ENCODE measurements at places on chromosomes 2 and 18. TPM values are rescaled to one million over a fixed set of nuclear protein-coding genes. Genes with fewer than 3 reads are reported as not detected.

The NTSR2 gene
- not detected for total RNA-seq

The LDLRAD4 gene
- 0.65 TPM for total RNA-seq

The ASXL3 gene
- 2.7 TPM for total RNA-seq

The TMEM247 gene
- total RNA-seq, result not detected

The NEB gene
- 0.53 TPM for total RNA-seq

The BMP10 gene
- total RNA-seq, result not detected

The SERPINB7 gene
- total RNA-seq, result not detected

The HRH4 gene
- not detected for total RNA-seq

The ABHD1 gene
- 0.65 TPM for total RNA-seq

The SLC9A4 gene
- total RNA-seq, result not detected

The GMCL1 gene
- 23.1 TPM for total RNA-seq

The CD8A gene
- 0.34 TPM for total RNA-seq

The AP1S3 gene
- 4.9 TPM for total RNA-seq

The IL1R2 gene
- total RNA-seq, result not detected

The CCDC178 gene
- 0.51 TPM for total RNA-seq

The SLC38A11 gene
- total RNA-seq, result not detected

The UGT1A3 gene
- not detected for total RNA-seq

The REG1B gene
- total RNA-seq, result not detected

The INPP5D gene
- 4.2 TPM for total RNA-seq

The XDH gene
- total RNA-seq, result 5.0 TPM

The MDH1B gene
- total RNA-seq, result 3.9 TPM

The SLC4A3 gene
- total RNA-seq, result 0.88 TPM

The DSG1 gene
- total RNA-seq, result not detected

The STARD6 gene
- not detected for total RNA-seq

The FEV gene
- not detected for total RNA-seq

The IMPACT gene
- total RNA-seq, result 66.5 TPM

The NXPH2 gene
- 4.3 TPM for total RNA-seq

The LCT gene
- total RNA-seq, result 0.03 TPM

Data from neural progenitor cell (in vitro differentiated cells).